Femur (tissue), 1 donor: ENCODE measurements at places on chromosomes 2 and 18.
A peak's percentile ranks its signal among the peaks of the same experiment; 100 is the strongest.

- no peak for DNase-seq
Observed at GRCh38 chr2:189570570-189571031, 10.0 kb downstream of the SLC40A1 start.

GRCh38 chr18:34970106-34970505 lies 71.1 kb upstream of the MAPRE2 start:
- DNase-seq, result no peak

DNA sequence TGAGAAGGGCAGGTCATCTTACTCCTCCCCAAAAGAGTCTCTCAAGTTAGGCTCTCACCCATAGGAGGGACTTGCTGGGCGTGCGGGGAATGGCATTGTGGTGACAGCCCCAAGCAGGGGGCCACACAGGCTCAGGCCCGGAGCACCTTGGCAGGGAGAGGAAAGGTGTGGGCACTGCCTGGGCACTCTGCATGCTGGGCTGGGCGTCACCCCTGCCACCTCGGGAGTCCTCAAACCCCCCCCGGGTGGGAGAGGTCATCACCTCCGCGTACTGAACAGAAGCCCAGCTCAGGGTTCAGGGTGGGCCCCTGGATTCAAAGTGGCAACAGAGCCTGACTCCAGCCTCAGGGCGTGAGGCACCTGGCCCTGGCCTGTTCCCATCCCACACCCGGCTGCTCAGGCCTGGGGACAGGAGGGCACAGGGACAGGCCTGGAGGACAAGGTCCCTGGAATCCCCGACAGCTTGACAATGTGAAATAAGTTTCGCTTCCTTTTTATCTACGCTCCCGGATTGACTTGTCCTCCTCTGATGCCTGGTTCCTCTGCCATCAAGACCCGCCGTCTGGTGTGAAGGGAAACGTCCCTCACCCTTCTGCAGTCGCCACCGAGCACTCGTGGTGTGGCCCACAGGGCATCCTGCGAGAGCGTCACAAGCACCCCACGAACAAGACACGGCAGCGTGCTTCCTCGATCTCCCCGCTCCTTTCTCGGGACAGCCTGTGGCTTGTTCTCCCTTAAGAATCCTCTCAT lies 97.8 kb downstream of the HDAC4 start:
- peak; percentile 18 for DNase-seq

- DNase-seq, result no peak
Observed at GRCh38 chr2:54494087-54494486, 38.0 kb downstream of the SPTBN1 start.

GRCh38 chr2:54947136-54947535 lies 103.1 kb downstream of the RTN4 start:
- DNase-seq, result no peak

GRCh38 chr18:46385124-46385523 lies 271.9 kb downstream of the LOXHD1 start:
- no peak for DNase-seq

- DNase-seq, result no peak
Observed at GRCh38 chr18:3874581-3874980, 424.6 kb downstream of the TGIF1 start.

DNA sequence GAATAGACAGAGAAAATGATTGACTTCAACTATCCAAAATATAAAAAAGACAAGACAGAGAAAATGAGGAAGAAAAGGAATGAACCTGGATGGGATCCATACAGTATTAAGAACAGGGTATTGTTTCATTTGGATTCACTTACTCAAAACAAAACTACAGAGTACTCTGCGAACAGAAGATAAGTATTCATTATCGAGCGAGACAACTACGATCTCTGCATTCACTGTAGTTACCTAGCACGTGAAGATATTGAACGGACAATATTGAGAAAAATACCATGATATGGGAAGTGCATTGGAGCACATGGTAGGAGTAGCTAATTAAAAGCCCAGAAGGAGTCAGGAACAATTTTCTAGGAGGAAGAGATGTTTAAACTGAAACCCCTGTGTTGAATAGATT lies 1.0 kb upstream of the ORC2 start:
- no peak for DNase-seq

DNA sequence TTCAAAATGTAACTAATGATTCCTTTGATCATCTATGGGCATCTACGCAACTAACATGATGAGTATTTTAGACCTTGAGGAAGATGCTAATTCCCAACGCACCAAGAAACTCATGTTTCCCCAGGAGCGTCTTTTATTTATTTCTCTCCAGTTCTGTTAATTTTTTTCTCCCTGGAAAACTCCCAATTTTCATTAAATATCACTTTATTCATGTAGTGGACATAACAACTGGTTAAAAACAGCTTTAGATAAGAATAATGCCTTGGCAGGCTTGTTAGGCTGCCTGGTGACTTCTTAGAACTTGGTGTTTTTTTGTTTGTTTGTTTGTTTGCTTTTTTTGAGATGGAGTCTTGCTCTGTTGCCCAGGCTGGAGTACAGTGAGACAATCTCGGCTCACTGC lies 62.9 kb upstream of the ZFP36L2 start:
- DNase-seq, result no peak

- no peak for DNase-seq
Observed at GRCh38 chr2:182324665-182325064, 102.2 kb downstream of the PDE1A start.

GRCh38 chr2:198471291-198471690 lies 666.9 kb downstream of the PLCL1 start:
- no peak for DNase-seq

DNA sequence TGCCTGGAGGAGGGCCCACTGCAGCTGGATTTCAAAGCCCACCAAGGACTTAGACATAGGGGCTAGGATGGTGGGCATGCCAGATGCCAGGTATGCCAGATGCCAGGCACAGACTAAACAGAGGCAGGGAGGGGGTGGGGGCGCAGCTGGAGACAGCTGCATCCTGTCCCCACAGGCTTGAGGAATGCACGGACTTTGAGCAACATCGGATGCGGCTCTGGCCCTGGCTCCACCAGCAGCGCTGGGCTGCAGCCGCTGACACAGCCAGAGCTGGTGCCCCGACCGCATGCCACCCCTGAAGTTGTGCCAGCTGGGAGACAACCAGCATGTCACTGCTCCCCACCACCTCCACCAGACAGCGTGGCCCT lies 39.5 kb downstream of the AQP12A start:
- peak; percentile 47 for DNase-seq

DNA sequence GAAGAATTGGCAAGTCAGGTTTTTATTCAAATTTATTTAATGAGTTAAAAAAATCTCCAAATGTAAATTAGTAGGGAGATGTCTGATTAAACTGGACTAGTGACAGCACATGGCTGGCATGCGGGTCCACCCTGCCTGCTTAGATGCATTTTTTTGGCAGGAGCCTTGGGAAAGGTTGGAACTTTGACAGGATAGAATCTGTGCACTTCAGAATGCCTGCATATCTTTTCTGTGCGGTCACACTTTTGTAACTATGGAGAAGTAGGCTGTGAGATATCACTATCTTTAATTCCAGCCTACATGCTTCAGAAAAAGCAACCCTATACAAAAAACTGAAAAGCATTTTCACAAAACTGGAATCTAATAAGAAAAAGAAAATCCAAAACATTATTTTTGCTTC lies 317.8 kb downstream of the MBD2 start:
- DNase-seq, result no peak
